ENCODE measurements at places on chromosomes 3 and 15.

DNA sequence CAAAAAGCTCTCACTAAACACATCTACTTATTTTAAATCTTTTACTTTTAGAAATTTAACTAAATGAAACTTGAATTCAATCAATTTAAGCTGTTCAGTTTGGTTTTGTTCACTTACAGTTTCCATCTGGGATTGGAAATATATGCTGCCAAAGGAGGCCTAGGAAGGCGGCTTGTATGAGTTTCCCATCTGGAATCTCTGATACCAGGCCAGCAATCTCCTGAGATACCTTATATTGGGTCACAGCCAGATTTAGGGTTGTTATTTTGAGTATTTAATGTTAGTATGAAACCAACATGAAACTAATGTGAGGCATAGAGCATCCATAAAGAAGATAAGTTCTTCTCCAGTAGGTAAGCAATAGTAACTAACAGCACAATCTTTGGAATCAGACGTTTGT, 94.6 kb downstream of the GMNC start:
- no peak for DNase-seq

DNA sequence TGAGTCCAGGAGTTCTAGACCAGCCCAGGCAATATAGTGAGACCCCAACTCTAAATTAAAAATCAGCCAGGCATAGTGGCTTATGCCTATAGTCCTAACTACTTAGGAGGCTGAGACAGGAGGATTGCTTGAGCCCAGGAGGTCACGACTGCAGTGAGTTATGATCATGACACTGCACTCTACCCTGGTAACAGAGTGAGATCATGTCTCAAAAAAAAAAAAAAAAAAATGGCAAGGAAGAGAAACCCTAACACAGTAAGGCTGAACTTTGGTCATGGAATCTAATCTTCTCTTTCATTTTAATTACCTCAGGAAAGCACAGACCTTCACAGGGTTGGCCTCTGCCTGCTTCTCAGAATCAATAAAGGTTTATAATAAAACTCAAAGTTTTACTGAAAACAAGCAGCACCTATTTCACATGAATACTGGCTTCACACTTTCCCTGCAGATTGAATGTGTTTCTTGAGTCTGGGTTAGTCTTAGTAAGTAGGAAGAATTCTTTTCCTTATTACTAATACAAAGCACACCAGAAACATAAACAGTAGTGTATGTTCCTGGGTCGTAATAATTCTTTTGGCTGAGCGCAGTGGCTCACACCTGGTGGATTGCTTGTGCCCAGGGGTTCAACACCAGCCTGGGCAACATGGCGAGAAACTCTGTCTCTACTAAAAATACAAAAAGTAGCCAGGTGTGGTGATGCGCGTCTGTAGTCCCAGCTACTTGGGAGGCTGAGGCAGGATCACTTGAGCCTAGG, 11.6 kb upstream of the NR2C2 start:
- no peak for DNase-seq

GRCh38 chr15:25892126-25892525, 29.0 kb upstream of the ATP10A start:
- no peak for DNase-seq

GRCh38 chr15:90550919-90551318, 21.2 kb downstream of the CRTC3 start:
- no peak for DNase-seq

DNA sequence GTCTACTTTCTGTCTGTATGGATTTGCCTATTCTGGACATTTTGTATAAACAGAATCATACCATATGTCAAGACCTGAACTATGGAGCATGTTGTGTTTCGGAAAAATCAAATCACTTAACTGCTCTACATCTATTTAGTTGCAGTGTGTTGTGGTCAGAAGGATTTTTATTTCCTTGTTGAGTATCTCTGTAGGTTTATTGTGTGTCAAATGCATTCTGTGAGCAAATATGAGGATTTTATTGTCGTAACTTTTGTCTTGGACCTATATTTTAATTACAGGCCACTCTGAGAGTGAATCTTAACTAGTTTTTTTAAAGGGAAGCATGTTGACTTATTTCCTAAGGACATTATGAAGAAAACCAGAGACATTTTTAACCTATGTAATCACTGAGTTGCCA, 84.6 kb upstream of the MYZAP start:
- no peak for DNase-seq

DNA sequence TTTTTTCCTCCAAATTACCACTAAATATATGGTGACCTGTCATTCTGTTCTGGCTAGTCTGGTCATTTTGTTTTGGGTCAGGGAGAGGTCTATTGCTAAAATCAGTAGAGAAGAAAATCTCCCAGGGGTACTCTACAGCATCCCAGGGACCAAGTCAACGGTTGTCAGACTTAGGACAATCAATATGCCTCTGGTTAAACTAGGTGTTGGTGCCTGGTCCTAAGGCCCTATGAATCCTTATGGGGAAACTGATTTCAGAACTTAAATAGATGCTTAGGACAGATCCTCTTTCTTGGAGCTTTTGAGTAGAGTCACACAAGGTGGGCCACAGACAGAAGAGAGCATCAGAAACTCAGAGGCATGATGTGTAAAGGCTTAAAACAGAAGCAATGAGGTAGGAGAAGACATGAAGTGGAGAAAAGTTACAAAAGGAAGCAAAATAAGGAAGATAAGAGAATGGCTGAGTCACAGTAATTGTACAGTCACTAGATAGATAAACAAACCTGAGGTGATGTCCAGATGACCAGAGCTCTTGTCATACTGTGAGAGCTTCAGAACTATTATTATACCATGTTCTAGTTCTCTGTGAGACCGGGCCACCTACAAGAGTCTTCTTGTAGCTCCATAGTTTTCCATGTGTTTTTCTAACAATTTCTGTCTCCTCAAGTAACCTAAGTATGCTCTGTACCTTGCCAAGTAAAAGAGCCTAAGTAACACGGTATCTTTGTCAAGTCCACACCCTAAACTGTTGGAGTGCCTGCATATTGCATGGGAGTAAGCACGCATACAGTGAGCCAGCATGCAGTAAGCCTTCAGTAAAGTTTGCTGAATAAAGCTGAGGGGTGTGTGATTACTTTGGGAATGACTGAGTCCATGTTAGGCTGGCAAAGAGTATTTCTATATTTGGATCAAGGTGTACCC, 44.6 kb upstream of the LEKR1 start:
- no peak for DNase-seq

- no peak for DNase-seq
Observed at GRCh38 chr3:10315771-10316344, 5.1 kb downstream of the SEC13 start.

GRCh38 chr3:196193736-196194541, 17.3 kb downstream of the ZDHHC19 start:
- no peak for DNase-seq

DNA sequence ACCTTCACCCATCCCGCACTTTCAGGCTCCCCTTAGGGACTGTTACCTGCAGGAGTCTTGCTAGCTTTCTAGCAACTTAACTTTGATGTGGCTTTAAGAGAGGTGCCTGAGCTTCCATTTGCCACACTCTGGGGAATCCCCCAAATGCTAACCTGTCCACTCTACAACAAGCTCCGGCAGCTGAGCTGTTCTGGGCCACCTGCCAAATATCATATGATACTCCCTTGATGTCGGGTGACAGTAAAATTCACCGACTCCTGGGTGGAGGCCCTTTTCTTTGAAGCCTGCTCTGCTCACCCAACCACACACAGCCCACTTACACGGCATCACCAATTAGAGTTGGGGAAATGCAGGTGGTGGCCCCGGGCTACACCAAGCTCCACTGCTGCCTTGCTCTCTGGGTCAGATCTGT, 38.0 kb upstream of the XCR1 start:
- peak; percentile 75 for DNase-seq

GRCh38 chr3:134077649-134078161, 48.0 kb upstream of the SLCO2A1 start:
- DNase-seq = no peak

DNA sequence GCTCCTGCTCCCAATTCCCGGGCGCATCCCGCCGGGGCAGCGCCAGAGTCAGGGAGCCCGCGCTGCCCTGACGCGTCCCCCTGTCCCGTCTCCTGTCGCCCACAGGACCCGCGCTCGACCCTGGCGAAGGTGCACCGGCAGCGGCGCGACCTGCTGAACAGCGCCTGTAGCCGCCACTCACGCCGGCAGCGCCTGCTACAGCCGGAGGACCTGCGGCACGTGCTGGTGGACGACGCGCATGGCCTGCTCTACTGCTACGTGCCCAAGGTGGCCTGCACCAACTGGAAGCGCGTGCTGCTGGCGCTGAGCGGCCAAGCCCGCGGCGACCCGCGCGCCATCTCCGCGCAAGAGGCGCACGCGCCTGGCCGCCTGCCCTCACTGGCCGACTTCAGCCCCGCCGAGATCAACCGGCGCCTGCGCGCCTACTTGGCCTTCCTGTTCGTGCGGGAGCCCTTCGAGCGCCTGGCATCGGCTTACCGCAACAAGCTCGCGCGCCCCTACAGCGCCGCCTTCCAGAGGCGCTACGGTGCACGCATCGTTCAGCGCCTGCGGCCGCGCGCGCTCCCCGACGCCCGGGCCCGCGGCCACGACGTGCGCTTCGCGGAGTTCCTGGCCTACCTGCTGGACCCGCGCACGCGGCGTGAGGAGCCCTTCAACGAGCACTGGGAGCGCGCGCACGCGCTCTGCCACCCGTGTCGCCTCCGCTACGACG, 16.9 kb downstream of the C3orf22 start:
- no peak for DNase-seq

DNA sequence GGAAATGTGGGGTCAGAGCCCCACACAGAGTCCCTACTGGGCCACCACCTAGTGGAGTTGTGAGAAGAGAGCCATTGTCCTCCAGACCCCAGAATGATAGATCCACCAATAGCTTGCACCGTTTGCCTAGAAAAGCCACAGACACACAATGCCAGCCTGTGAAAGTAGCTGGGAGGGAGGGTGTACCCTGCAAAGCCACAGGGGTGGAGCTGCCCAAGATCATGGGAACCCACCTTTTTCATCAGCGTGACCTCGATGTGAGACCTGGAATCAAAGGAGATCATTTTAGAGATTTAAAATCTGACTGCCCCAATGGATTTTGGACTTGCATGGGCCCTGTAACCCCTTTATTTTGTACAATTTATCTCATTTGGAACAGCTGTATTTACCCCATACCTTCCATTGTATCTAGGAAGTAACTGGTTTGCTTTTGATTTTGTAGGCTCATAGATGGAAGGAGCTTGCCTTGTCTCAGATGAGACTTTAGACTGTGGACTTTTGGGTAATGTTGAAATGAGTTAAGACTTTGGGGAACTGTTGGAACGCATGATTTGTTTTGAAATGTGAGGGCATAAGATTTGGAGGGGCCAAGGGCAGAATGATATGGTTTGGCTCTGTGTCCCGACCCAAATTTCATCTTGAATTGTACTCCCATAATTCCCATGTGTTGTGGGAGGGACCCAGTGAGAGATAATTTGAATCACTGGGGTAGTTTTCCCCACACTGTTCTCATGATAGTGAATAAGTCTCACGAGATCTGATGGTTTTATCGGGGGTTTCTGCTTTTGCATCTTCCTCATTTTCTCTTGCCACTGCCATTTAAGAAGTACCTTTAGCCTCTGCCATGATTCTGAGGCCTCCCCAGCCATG, 49.0 kb downstream of the CD200 start:
- DNase-seq = no peak

- no peak for DNase-seq
Observed at GRCh38 chr15:76465728-76466127, 129.2 kb downstream of the ISL2 start.

- no peak for DNase-seq
Observed at GRCh38 chr3:99565331-99565730, 73.1 kb upstream of the COL8A1 start.

- no peak for DNase-seq
Observed at GRCh38 chr3:182384221-182384620, 409.1 kb upstream of the ATP11B start.

- DNase-seq = no peak
Observed at GRCh38 chr3:47681016-47681415, 100.7 kb downstream of the SMARCC1 start.

- DNase-seq = no peak
Observed at GRCh38 chr3:59234884-59235633, 185.2 kb upstream of the CFAP20DC start.
